ENCODE measurements at places on chromosomes 11 and 22.

DNA sequence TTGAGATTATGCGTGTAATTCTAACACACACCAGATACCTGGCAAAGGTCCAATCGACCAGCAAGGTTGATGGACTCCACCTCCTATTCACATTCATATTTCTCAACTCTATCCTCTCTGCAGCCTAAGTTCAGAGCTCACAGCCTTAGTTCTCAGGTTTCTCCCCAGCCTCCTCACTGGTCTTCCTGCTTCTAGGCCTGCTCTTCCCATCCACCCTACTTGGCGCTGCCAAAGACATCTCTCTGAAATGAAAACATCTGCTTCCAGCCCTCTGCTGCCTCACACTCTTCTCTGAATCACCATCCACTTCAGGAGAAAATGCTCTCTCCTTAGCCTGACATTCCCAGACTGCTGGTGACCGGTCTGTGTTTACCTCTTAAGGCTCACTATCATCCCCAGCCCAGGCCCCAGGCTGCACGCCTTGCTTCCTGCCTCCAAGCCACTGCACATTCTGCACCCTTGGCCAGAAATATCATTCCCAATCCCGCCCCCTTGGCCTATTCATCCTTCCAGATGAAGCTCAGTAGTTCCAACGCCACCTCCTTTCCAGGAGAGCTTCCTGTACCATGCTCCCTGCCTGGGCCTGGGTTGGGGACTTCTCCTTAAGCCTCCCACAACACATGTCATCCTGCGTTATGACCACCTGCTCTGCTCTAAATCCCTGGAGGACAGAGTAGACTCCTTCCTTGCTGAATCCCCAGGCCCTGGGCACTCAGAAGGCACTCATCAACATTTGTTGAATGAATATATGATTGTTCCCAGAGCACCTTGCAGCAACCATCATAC, 3.5 kb downstream of the ARRB1 start:
- peak; percentile 98 for DNase-seq

DNA sequence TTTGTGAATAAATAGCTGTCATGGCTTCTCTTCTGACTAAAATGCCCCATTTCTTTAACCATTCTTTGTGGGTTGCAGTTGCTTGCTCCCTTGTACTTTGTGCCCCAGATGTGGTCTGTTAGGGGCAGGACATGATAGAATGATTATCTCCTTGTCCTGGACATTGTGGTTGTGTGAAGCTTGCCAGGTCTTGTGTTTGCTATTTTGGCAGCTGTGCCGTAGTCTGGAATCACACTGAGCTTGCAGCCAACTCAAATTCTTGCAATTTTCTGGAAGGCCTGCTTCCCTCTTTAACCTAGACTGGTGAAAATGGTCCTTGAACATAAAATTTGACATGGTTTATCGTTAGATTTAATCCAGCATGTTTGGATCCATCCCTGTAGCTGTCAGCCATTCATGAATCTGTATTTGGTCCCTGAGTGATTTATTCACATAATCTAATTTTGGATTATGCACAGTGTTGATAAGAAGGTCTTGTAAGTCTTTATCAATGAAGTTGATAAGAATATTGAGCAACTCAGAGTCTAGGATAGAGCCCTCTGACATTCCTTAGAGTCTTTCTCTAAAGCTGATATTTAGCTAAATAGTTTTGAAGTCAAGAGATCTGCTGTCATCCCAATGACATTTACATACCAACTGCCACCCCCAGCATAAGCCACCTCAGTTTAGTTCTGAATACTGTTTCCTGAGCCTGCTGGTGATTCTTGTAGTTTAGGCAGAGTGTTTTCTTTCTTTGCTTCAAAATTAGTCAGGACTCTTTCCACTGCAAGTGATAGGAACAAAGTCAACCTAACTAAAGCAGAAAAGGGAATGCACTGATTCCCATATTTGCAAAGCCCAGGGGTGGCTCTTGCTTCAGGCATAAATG, 9.8 kb downstream of the SPON1 start:
- DNase-seq: no peak

- no peak for DNase-seq
These were observed 28.1 kb downstream of the RTN3 start for GRCh38 chr11:63709336-63709884.

DNA sequence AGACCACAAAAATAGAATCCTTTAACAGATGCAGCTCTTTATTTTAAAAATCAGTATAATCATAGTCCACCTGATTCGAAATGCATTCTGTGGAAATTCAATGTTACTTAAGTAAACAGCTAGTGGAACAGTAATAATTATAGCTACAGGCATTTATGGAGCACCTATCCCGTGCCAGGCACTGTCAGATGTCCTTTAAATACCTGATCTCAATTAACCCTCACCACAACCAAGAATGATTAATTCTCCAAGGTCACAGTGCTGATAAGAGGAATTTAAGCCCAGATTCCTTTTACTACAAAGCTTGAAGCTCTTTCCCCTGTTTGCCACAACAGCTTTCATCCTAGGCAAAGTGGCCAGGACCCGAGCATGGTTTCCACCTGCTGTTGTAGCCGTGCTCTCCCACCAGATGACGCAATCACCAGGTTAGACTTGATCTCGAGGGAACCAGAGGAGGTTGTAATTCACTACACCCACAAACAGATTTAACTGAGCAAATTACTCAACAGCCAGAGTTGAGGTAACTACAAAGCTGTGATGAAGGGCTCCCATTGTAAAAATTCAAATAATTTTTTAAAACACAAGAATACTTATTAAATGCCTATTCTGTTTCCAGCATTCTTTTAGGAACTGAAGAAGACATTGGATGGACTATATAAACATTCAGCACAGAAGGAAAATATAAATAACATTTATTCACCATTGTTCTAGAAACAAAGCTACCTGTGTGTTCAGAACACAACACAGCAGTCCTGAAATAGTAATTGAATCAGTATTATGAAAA, 10.3 kb downstream of the PRDM10 start:
- DNase-seq: peak; percentile 20

GRCh38 chr11:14904745-14905103, 12.7 kb upstream of the CYP2R1 start:
- DNase-seq: peak; percentile 37

GRCh38 chr11:64644647-64645275, 53.7 kb downstream of the SLC22A12 start:
- DNase-seq: no peak

GRCh38 chr11:58616594-58616993, 5.9 kb upstream of the CNTF start:
- DNase-seq: peak; percentile 87

DNA sequence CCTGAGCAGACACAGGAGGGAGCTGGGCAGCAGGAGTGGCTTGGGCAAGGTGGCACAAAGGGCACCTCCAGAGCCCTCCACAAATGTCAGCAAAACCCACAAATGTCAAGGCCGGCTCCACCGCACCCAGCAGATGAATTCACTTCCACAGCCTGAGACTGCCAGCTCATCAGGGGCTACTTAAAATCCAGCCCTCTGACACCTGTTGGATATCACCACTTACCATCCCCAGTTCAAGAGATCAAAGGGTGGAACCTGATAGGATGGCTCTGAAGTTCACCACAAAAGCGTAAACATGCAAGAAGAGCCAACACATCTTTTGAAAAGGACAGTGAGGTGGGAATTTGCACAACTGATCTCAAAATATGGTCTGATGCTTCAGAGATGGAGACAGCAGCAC, 168.6 kb upstream of the GRK3 start:
- no peak for DNase-seq

DNA sequence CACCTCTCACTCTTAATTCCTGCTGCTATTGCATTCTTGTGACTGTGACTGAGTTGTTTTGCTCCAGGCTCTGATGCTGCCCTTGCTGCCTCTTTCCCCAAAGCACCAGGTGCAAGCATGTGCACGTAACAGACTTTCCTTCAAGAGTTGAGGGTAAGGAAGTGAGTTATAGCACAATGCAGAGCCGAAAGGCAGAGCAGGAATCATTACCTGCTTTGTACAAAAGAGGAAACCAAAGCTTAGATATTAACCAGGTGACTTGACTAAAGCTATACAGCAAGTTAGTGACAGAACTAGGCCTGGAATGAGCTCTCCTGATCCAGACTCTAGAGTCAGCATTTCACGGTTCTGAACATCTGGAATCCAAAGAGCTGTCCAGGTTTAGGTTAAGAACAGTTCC, 33.6 kb downstream of the NEU3 start:
- DNase-seq: no peak

GRCh38 chr11:15505155-15505554, 390.4 kb downstream of the INSC start:
- DNase-seq: no peak

- no peak for DNase-seq
These were observed 143.6 kb upstream of the POU2AF2 start for GRCh38 chr11:111101881-111102280.

DNA sequence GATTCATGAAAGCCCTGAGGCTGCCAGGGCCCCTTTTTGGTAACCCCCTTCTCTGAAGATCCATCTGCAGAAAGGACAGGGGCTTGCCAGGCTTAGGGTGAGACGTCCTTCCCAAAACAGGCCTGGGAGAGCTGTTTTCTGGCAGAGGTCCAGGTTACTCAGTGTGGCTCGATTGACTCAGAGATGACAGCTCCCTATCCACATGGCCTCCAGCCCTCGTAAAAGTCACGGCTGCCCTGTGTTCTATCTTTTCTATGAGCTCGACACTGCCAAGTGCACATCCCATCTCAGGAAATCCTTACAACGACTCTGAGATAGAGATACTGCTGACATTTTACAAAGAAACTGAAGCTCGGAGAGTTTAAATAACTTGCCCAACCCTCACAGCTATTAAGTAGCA, 20.4 kb downstream of the ADAMTS8 start:
- peak; percentile 72 for DNase-seq

DNA sequence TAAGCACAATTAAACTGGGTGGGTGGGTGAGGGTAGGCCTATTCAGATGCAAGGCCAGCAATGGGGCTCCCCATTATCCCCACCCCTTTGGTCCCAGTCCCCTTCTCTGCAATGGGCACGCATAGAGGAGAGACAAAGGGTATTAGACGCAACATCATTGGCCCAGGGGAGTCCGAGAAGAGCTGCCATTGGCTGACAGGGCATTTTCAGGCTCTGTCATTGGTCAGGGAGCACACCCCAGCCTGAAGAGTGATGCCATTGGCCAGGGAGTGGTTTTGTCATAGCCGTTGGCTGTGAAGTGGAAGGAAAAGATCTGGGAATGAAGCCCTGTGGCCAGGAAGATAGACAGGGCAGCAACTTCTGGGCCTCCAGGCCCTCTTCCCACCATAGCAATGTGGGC, 2.8 kb upstream of the TRIM3 start:
- no peak for DNase-seq

GRCh38 chr11:6646918-6647679, 8.5 kb downstream of the DCHS1 start:
- DNase-seq: no peak

- DNase-seq: no peak
These were observed 931.6 kb downstream of the BRD1 start for GRCh38 chr22:48895831-48896765.

DNA sequence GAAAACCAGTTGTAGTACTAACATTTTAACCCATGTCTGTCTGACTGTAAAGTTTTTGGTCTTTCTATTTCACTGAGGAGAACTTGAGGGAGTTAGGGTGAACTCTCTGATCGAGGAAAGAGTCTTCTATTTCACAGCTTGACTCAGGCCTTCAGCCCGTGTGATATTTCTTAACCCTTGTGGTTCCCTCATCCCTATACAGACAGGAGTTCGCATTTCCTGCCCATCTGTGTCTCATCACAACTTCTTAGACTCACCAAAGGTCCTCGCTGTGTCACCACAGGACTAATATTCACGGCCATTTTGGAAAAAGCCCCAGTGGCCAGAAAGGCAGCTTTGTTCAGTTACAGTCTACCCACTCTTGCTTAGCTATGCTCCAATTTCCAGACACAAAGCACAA, 172.8 kb downstream of the FAM181B start:
- no peak for DNase-seq

DNA sequence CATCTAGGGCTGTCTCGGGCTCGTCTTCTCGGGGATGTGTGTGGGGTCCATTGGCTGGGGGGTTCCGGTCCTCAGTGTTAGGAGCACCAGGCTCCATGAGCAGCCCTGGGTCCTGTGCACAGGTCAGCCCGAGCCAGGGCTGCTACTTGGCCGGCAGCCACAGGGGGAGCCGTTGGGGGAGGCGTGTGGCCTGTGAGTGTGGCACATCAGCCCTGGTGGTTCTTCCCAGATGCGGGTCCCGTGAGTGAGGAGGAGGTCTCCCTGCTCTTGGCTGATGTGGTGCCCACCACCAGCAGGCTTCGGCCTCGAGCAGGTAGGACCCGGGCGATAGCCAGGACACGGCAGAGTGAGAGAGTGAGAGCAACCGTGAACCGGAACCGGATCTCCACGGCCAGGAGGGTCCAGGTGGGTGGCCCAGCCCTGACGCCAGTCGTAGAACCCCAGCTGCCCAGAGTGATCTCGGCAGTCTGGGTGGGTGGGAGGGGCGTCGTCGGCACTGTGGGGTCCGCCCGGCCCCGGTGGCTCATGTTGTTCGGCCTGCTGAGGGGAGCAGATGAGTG, 18.5 kb downstream of the IRF7 start:
- no peak for DNase-seq

- DNase-seq: no peak
These were observed 87.0 kb downstream of the BDNF start for GRCh38 chr11:27612932-27613880.

DNA sequence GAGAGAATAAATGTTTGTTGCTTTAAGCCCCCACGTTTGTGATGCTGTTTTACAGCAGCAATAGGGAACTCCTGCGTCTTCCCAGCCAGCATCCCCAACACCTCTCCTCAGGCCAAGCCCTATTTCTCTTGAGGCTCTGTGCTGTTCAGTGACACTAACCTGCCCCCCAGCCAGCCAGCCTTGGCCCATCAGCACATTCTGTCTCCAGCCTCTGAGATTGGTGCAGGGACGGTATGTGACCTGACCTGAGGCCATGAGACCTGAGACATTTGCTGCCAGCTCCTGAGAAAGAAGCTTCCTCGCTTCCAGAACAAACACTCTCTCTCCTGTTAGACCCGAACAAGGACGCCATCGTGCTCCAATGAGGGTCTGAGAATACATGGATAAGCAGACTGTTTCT, 38.5 kb upstream of the SLC35C1 start:
- no peak for DNase-seq

DNA sequence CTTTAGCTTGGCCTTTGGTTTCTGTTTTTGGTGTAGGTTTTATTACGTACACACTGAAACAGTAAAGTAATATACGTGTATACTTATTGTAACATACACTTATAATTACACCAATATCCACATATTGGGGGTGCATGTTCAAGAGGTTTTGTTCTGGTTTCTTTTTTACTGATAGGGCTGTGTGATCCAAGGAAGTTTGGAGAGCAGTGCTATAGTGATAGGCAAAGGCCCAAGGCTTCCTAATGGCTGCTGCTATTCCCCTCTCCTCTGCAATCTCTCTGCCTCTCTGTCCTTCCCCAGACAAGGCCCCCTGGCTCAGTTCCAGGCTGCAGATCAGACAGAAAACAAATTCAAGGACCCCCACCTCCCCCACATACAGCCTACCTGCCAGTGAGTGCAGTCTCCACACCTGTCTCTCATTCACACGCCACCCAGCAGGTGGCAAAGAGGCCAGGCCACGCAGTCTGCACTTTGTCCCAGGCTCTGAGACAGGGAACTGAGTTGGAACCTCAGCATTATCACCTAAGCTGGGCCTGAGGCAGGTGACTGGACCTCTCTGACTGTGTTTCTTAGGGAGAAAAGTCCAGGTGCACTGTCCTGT, 15.1 kb downstream of the TMEM184B start:
- DNase-seq: no peak

- DNase-seq: no peak
These were observed 462.4 kb downstream of the RAB38 start for GRCh38 chr11:87712802-87713202.
